ENCODE measurements at places on chromosomes 5 and 9. TPM values are rescaled to one million over a fixed set of nuclear protein-coding genes. Genes with fewer than 3 reads are reported as not detected.

Gene FAXDC2
- not detected for total RNA-seq

Gene PRRX2
- not detected for total RNA-seq

Gene SLC1A3
- not detected for total RNA-seq

Gene ZNF354C
- total RNA-seq: 2.8 TPM

Gene PPP3R2
- not detected for total RNA-seq

Gene ZSWIM6
- total RNA-seq: 5.3 TPM

Gene RMND5B
- 29.2 TPM for total RNA-seq

Gene CYSRT1
- total RNA-seq: 0.34 TPM

Gene EPB41L4B
- total RNA-seq: 0.51 TPM

Gene WWC1
- 6.1 TPM for total RNA-seq

Gene ABLIM3
- total RNA-seq: 0.53 TPM

Gene RLN2
- 4.6 TPM for total RNA-seq

Gene OR1N2
- total RNA-seq: not detected

Gene FOXD4L6
- total RNA-seq: not detected

Gene FIBCD1
- not detected for total RNA-seq

Gene REXO4
- 28.3 TPM for total RNA-seq

Gene PDCD1LG2
- total RNA-seq: 0.19 TPM

Gene TAF11L5
- not detected for total RNA-seq

Gene SPINK5
- not detected for total RNA-seq

Gene OR1B1
- not detected for total RNA-seq

Gene SLC6A19
- total RNA-seq: not detected

Gene SPATA31E1
- not detected for total RNA-seq

Gene PCDHA9
- not detected for total RNA-seq

Gene ECSCR
- 1.9 TPM for total RNA-seq

Gene NRARP
- 3.1 TPM for total RNA-seq

Gene SYK
- total RNA-seq: 0.29 TPM

Gene PDE4D
- 86.7 TPM for total RNA-seq

Gene CMBL
- total RNA-seq: 1.7 TPM

Gene PHF24
- 0.09 TPM for total RNA-seq

Gene SPINK7
- total RNA-seq: not detected

Gene SHOC1
- total RNA-seq: 0.04 TPM

Gene SELENOP
- total RNA-seq: not detected

Gene TAF1L
- not detected for total RNA-seq

Gene ARID3C
- not detected for total RNA-seq

Gene GABRB2
- not detected for total RNA-seq

Gene ADRA1B
- not detected for total RNA-seq

Gene SLC27A6
- total RNA-seq: not detected

Gene NUDT2
- total RNA-seq: 42.9 TPM

Gene GFI1B
- 0.48 TPM for total RNA-seq

Gene CNTLN
- total RNA-seq: 0.75 TPM

Gene KLHL3
- 3.1 TPM for total RNA-seq

Gene DCANP1
- not detected for total RNA-seq

Gene CDH12
- not detected for total RNA-seq

Gene PCDHGA9
- total RNA-seq: not detected

Gene MAMDC2
- not detected for total RNA-seq

Gene C9
- total RNA-seq: not detected

Gene TMEM232
- 0.93 TPM for total RNA-seq

Gene ELOVL7
- total RNA-seq: 2.0 TPM

Gene ATP6V1G1
- total RNA-seq: 37.4 TPM

Gene GPR151
- total RNA-seq: not detected

Gene FOXE1
- 0.07 TPM for total RNA-seq

Gene ENTREP1
- total RNA-seq: not detected

Gene PCDHGA4
- total RNA-seq: not detected

Data from activated naive CD4-positive, alpha-beta T cell treated with anti-CD3 and anti-CD28 coated beads, Interleukin-2, amount 50 U/mL, for 72 hours (primary cell).